ENCODE measurements at places on chromosomes 5 and 9. TPM values are rescaled to one million over a fixed set of nuclear protein-coding genes. Genes with fewer than 3 reads are reported as not detected.
A peak's percentile ranks its signal among the peaks of the same experiment; 100 is the strongest.

IFNK gene
- total RNA-seq: not detected

SSBP2 gene
- total RNA-seq: 62.9 TPM

MRRF gene
- total RNA-seq: 27.8 TPM

DNAI1 gene
- total RNA-seq: not detected

PTPN3 gene
- 1.1 TPM for total RNA-seq

DAPK1 gene
- total RNA-seq: 84.6 TPM

SPATA31E1 gene
- total RNA-seq: not detected

SLCO6A1 gene
- total RNA-seq: not detected

CBY3 gene
- not detected for total RNA-seq

FAXDC2 gene
- total RNA-seq: 27.6 TPM

CIZ1 gene
- 110 TPM for total RNA-seq

DNA sequence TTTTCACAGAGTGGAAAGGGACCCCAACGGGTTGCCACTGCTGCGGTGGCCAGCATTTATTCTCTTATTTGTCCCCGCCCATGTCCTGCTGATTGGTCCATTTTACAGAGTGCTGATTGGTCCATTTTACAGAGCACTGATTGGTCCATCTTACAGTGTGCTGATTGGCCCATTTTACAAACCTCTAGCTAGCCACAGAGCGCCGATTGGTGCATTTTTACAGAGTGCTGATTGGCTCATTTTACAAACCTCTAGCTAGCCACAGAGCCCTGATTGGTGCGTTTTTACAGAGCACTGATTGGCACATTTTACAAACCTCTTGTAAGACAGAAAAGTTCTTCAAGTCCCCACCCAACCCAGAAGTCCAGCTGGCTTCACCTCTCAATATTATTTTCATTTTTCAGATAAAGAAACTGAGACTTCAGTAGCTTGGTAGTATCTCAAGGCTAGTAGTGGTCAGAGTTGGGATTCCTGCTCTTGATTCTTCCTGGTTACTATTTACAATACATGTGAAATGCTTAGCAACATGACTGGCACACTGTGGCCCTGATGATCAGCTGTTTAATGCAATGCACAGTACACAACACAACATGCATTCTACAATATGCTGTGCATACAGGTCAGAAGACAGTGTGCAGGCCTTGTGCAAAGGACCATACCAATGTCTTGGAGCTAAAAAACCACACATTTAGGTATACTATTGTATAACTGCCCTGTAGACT, 63.6 kb upstream of the BOD1 start:
- no peak overlapping the region for H3K4me3 ChIP-seq
- no peaks in the 10 kb centered on the region for H3K36me3 ChIP-seq
- no peaks in the 10 kb centered on the region for H3K27me3 ChIP-seq

DNA sequence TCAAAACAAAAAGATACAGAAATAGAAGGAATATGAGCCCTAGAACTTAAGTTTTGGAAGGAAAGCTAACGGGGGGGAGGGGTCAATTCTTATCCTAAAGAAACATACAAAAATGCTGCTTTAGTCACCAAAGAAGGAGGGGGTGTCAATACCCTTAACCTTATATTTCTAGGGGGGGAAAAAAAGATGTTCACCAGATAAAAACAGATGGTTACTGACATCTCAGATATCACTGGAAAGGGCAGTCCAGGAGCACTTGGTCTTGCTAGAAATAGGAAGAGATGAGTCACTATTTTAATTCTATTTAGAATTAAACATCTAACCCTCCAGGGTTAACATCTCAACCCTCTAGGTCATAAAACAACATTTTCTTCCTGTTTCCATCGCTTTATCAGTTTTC, 1.7 kb downstream of the DIAPH1 start:
- no peak for DNase-seq
- peak overlapping the region; percentile 83 for H3K27ac ChIP-seq
- peaks cover 15% of the 10 kb centered on the region for H3K36me3 ChIP-seq
- H3K27me3 ChIP-seq: no peaks in the 10 kb centered on the region
- H3K4me3 ChIP-seq: no peak overlapping the region

- H3K27me3 ChIP-seq: no peaks in the 10 kb centered on the region
- H3K36me3 ChIP-seq: no peaks in the 10 kb centered on the region
- no peak for DNase-seq
- H3K4me1 ChIP-seq: no peaks in the 10 kb centered on the region
- H3K4me3 ChIP-seq: no peak overlapping the region
Observed at GRCh38 chr5:9454012-9454481, 91.8 kb downstream of the SEMA5A start.

DNA sequence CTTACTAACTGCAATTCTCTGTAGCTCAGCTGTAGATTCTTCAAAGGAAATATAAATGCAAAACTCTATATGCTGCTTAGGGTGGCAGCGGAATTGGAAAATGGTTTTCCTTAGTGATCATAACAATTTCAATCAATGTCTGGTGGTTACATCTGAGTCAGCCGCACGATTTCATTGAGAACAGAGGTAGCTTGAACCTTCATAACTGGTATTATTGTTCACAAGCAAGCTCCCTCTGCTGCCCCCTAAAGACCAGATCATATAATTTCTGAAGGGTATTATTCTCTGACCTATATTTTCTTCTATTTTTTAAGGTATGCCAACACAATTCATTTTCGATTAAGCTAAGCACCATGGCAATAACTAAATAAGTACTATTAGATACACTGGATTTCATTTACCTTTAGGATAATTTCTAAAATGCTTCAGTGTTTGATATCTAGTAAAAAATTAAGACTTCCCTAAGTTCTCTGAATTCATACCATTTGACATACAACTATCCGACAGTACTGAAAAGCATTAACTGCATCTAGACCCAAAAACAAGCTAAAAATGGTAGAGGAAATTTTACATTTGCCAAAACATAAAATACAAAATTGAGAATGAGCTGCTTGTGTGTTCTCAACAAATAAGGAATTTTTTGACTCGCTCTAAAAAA, 181.1 kb upstream of the SPEF2 start:
- no peaks in the 10 kb centered on the region for H3K36me3 ChIP-seq
- no peak overlapping the region for H3K27ac ChIP-seq
- H3K4me3 ChIP-seq: no peak overlapping the region

DNA sequence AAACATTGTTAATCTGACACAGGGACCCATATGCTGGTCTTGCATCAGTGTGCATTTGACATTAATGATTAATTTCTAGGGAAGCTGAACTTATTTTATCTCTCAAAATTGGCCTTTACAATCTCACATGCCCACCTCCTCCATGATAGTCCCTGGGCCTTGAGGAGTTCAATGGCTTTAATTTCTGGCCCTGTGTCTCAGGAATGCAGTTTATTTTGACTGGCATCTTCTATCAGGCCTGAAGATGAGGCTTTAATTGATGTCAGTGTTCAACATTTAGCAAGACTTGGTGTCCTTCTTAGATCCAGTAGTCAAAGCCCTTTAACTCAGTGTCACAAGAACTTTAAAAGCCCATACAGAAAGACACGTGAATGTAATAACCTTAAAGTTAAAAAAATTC, 10.5 kb upstream of the CLTB start:
- no peaks in the 10 kb centered on the region for H3K27me3 ChIP-seq
- no peak overlapping the region for H3K4me3 ChIP-seq
- H3K36me3 ChIP-seq: no peaks in the 10 kb centered on the region
- H3K4me1 ChIP-seq: no peaks in the 10 kb centered on the region
- no peak overlapping the region for H3K27ac ChIP-seq

- no peaks in the 10 kb centered on the region for H3K27me3 ChIP-seq
- H3K36me3 ChIP-seq: no peaks in the 10 kb centered on the region
- H3K4me1 ChIP-seq: peaks cover 10% of the 10 kb centered on the region
- peak overlapping the region; percentile 1 for H3K27ac ChIP-seq
Observed at GRCh38 chr5:40410231-40410861, 269.4 kb upstream of the PTGER4 start.

DNA sequence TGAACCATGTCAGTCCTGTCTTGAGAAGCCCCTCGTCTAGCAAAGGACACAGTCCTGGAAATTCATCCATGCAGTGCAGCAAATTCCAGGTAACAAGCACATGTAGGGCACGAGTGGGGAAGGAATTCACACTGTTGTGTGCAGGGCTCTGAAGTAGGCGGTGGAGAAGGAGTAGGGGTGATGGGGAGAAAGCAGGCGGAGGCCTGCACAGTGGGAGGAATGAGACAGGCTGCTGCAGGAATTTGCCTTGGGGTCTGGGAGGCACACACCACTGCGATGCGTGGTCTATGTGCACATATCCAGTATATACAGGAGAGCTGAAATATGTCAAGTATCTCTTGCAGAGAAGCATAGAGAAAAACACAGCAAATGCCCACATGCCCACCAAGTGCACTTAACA, 249.2 kb upstream of the IRX2 start:
- peak; percentile 80 for DNase-seq
- H3K36me3 ChIP-seq: no peaks in the 10 kb centered on the region
- H3K4me3 ChIP-seq: no peak overlapping the region
- no peaks in the 10 kb centered on the region for H3K4me1 ChIP-seq
- no peak overlapping the region for H3K27ac ChIP-seq

- H3K4me3 ChIP-seq: no peak overlapping the region
- H3K27ac ChIP-seq: no peak overlapping the region
- no peak for DNase-seq
Observed at GRCh38 chr9:76018761-76019160, 128.3 kb downstream of the PCSK5 start.

GRCh38 chr9:135821116-135821515, 86.2 kb downstream of the CAMSAP1 start:
- no peak overlapping the region for H3K27ac ChIP-seq
- peaks cover 82% of the 10 kb centered on the region for H3K36me3 ChIP-seq
- no peaks in the 10 kb centered on the region for H3K27me3 ChIP-seq
- H3K4me3 ChIP-seq: no peak overlapping the region
- H3K4me1 ChIP-seq: no peaks in the 10 kb centered on the region

DNA sequence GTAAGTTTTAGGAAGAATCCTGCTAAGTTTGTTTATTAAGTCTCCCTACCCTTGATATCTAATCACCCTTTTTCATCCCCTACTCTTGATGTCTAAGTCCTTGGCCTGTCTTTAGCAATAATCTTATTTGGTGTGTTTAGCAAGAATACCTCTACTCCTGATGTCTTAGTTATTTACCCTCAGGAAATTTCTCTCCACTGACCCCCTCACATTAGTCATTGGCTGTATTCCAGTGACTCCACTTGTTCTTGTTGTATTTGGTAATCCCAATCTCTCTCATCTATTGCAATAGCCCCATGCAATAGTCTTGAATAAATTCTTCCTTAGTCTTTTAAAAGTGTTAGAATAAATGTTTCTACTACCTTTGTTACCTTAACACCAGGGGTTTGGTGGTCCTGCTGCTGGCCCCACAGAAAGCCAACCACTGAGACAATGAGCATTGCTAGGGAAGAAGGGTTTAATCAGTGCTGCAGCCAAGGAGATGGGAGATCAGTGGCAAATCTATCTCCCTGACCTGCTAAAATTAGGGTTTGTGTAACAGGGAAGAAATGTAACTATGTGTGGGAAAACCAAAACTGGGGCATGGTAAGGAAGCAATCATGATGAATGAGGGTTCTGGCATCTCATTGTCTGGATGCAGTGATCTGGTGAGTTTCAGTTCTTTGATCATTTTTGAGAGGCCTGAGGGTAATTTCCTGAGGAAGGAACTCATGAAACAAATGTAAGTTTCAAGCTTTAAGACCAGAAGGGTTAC, 236.4 kb upstream of the DAB2 start:
- no peak overlapping the region for H3K4me3 ChIP-seq
- no peaks in the 10 kb centered on the region for H3K36me3 ChIP-seq
- H3K27me3 ChIP-seq: no peaks in the 10 kb centered on the region

DNA sequence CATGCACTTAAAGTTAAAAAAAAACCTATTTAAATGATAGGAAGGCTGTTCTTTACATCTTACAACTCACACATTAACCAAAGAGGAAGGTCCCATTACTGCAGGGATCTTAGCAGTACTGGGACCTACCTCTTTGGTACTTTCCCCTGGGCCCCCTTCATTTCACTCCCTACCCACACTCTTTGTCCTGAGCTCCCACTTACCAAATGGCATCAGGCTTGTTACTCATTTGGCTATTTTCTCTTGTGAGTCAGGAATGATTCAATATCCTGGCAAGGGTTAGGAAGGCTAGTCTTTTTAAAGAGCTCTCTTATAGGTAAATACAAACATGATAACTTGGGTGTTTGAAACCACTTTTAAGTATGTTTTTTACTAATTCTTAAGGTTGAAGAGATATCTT, 117.4 kb upstream of the ELL2 start:
- no peaks in the 10 kb centered on the region for H3K4me1 ChIP-seq
- H3K4me3 ChIP-seq: no peak overlapping the region
- H3K36me3 ChIP-seq: no peaks in the 10 kb centered on the region
- no peak for DNase-seq
- H3K27ac ChIP-seq: no peak overlapping the region

GRCh38 chr5:172777881-172778814, 7.2 kb upstream of the DUSP1 start:
- DNase-seq: no peak
- peaks cover 55% of the 10 kb centered on the region for H3K4me1 ChIP-seq
- no peaks in the 10 kb centered on the region for H3K36me3 ChIP-seq
- no peaks in the 10 kb centered on the region for H3K27me3 ChIP-seq

GRCh38 chr5:158955636-158956035, 144.1 kb downstream of the EBF1 start:
- DNase-seq: no peak
- no peak overlapping the region for H3K4me3 ChIP-seq
- H3K27ac ChIP-seq: no peak overlapping the region
- H3K27me3 ChIP-seq: no peaks in the 10 kb centered on the region
- H3K4me1 ChIP-seq: peaks cover 23% of the 10 kb centered on the region

DNA sequence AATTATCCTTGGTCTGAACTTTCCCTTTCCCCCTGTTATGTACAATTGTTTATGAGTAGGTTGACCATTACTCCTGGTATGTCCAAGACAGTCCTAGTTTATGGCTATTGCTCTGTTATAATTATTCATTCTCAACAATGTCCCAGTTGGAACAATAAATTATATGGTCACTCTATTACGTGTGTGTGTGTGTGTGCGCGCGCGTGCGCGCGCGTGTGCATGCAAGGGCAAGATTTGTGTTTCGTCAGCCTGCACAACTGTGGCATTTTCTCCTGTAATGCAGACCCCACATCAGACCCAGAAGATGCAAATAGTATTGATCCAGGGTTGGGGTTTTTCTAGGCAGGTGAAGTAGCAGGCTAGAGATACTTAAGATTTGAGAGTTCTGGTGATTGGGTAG, 88.4 kb downstream of the ESM1 start:
- H3K36me3 ChIP-seq: no peaks in the 10 kb centered on the region
- no peaks in the 10 kb centered on the region for H3K4me1 ChIP-seq
- H3K27ac ChIP-seq: no peak overlapping the region

DNA sequence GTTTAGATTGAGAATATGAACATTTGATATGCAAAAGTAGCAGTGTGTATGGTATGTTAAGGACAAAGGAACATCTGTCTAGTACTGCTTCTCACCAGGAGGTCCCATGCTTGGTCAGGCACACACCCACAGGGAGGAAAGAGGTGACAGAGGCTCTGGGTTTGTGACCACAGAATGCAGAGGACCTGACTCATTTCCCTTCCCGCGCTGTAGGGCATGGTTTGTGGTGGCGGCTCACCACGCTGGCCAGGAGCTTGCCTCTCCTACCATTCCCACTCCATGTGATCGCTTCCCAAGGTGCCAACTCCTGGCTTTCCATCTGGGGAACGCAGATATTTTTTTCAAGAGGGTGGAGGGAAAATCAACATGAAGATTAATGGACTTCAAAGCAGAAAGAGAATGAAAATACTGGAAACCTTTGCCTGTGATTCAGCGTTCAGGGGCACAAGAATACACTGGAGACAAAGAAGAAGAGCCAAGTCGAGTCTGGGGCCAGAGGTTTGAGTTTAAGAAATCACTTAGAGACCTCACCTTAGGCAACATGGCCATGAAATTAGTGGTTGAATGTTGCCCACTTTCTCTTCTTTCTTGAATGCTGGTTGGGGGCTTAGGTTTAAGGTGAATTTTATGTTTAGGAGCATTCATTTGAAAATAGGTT, 477.8 kb downstream of the CCDC171 start:
- no peak overlapping the region for H3K27ac ChIP-seq
- H3K36me3 ChIP-seq: no peaks in the 10 kb centered on the region
- no peaks in the 10 kb centered on the region for H3K27me3 ChIP-seq
- H3K4me3 ChIP-seq: no peak overlapping the region
